T-cell (primary cell): ENCODE measurements at places on chromosomes 12 and 14.
A peak's percentile ranks its signal among the peaks of the same experiment; 100 is the strongest.

DNA sequence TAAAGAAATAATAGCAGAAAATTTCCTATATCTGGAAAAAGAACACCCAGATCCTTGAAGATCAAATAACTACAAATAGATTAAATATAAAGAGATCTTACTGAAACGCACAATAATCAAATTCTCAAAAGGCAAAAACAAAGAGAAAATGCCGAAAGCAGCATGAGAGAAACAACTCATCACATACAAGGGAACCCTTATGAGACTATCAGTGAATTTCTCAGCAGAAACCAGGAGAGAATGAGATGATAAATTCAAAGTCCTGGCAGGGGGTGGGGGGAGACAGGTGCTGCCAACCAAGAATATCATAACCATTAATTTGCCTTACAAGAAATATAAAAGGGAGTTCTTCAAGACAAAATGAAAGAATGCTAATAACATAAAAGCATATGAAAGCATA, 73.7 kb downstream of the CEP128 start:
- H3K4me3 ChIP-seq: no peak overlapping the region
- no peaks in the 10 kb centered on the region for H3K36me3 ChIP-seq
- no peaks in the 10 kb centered on the region for H3K27me3 ChIP-seq

GRCh38 chr12:12612358-12612757, 682 bp downstream of the CREBL2 start:
- no peaks in the 10 kb centered on the region for H3K36me3 ChIP-seq
- DNase-seq: no peak
- peak overlapping the region; percentile 89 for H3K27ac ChIP-seq
- H3K4me3 ChIP-seq: peak overlapping the region; percentile 72

DNA sequence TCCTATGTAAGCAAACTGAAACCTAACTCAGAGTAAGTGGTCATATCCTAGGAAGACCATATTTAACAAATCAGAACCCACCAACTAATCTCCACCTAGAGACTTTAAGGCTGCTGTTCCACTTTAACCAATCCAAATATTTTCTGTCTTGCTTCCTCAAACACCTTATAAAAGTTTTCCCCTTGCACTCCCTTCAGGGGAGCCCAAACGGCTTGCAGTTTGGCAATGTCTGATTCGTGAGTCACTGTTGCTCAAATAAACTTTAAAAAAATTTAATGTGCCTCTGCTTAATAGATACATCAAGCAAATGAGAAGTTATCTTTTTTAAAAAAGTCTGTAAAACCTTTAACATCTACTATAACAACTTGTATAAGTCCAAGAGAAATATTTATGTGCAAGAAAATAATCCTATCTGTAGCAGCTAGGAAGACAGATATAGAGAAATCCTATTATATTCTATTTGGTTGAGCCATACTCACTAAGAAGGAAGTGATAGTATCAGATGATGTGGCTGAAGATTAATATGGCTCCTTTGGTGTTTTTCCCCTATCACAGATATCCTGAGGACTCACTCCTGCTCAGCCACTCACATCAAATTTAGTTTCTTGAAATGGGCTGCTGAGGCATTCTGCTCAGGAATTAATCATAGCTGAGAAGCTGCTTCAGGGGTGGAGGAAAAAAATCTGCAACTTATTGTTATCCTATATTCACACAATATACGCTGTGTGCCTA, 65.1 kb upstream of the DUSP6 start:
- no peaks in the 10 kb centered on the region for H3K4me1 ChIP-seq
- no peak overlapping the region for H3K27ac ChIP-seq
- H3K4me3 ChIP-seq: no peak overlapping the region
- H3K27me3 ChIP-seq: no peaks in the 10 kb centered on the region

GRCh38 chr12:94815958-94816357, 165.6 kb upstream of the TMCC3 start:
- H3K4me1 ChIP-seq: no peaks in the 10 kb centered on the region
- no peaks in the 10 kb centered on the region for H3K27me3 ChIP-seq
- DNase-seq: no peak
- no peak overlapping the region for H3K27ac ChIP-seq
- no peak overlapping the region for H3K4me3 ChIP-seq

DNA sequence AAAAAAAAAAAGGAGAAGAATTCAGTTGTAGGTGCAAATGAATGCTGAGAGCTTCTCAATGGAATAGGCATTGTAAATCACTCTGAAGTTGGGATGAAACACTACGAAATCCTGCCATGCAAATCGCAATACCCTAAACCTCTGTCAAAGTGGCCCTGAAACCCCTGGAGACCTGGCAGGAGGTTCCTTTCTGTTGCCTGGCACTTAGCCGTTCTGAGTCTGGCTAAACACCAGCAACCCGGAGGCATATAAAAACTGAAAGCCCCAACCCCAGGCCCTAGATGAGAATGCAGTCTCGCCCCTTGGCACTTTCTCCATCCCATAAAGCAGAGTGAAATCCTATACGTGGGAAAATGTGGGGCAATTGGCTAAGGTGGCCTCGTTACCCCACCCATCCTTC, 151.5 kb upstream of the PARP11 start:
- no peak overlapping the region for H3K27ac ChIP-seq
- DNase-seq: no peak
- H3K4me1 ChIP-seq: peaks cover 22% of the 10 kb centered on the region
- no peaks in the 10 kb centered on the region for H3K27me3 ChIP-seq

DNA sequence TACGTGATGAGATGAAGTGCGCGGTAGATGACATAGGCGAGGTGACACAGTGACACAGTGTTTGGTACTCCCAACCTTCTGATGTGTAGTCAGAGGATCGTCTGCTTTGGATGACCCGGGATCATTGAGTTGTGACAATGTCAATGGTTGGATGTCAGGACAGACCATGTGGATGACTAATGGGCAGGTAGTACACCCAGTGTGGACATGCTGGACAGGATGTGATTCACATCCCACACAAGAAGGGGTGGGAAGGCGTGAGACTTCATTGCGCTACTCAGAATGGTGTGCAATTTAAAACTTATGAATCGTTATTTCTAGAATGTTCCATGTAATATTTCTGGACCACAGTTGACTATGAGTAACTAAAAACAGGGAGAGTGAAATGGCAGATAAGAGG, 23.8 kb downstream of the MAP3K9 start:
- no peaks in the 10 kb centered on the region for H3K36me3 ChIP-seq
- DNase-seq: no peak
- peaks cover 9% of the 10 kb centered on the region for H3K4me1 ChIP-seq
- H3K27ac ChIP-seq: no peak overlapping the region
- no peaks in the 10 kb centered on the region for H3K27me3 ChIP-seq

DNA sequence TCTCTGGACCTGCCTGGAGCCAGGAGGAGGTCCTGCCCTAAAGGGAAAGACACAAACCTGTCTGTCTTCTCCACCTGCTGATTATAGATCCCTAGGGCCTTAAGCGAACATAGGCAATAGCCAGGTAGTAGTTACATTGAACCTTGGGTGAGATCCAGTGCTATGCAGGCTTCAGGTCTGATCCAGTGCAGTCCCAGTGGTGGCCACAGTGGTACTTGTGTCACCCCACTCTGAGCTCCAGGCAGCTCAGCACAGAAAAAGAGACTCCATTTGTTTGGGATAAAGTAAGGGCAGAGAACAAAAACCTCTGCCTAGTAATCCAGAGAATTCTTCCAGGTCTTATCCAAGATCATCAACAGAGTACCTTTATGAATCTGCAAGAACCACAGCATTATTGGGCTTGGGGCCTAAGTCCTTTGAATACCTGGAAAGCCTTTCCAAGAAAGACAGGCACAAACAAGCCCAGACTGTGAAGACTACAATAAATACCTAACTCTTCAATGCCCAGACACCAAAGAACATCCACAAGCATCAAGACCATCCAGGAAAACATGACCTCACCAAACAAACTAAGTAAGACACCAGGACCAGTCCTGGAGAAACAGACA, 60.4 kb upstream of the KTN1 start:
- H3K27ac ChIP-seq: no peak overlapping the region
- DNase-seq: no peak
- no peaks in the 10 kb centered on the region for H3K36me3 ChIP-seq
- no peak overlapping the region for H3K4me3 ChIP-seq

DNA sequence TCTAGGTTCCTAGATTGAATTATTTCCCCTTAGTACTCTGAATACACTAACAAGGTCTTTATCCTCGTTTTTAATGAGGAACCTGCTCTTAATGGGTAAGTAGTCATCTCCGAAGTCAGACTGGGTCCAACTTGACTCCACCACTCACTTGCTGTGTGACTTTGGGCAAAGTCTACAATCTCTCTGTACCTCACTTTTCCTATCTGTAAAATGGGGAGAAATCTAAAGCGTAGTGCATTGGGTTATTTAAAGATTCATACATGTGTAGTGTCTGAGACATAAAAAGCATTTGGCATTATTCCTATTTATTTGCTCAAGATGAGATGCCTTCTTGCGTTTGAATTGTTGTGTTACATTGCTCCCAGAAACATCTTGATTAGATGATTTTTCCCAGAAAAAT, 51.5 kb downstream of the GTF2A1 start:
- peaks cover 8% of the 10 kb centered on the region for H3K4me1 ChIP-seq
- peak overlapping the region; percentile 80 for H3K27ac ChIP-seq
- no peaks in the 10 kb centered on the region for H3K27me3 ChIP-seq
- H3K36me3 ChIP-seq: no peaks in the 10 kb centered on the region

GRCh38 chr12:24591715-24592440, 357.0 kb downstream of the BCAT1 start:
- no peaks in the 10 kb centered on the region for H3K4me1 ChIP-seq
- no peaks in the 10 kb centered on the region for H3K27me3 ChIP-seq
- DNase-seq: no peak
- H3K4me3 ChIP-seq: no peak overlapping the region
- no peaks in the 10 kb centered on the region for H3K36me3 ChIP-seq

DNA sequence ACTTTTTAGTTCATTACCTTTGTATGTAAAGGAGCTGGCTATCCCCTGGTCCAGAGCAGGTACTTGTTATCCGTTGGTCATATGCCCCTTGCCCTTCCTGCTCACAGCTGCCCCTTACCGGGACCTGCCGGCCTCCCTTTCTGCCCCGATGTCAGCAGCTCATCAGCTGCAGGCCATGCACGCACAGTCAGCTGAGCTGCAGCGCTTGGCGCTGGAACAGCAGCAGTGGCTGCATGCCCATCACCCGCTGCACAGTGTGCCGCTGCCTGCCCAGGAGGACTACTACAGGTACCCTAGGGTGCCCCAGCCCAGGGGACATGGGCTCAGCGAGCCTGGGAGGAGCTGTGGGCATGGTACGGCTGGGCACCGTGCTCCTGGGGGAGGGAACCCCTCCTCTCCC, 2.3 kb upstream of the RNU7-1 start:
- no peak for DNase-seq
- H3K4me3 ChIP-seq: no peak overlapping the region
- no peaks in the 10 kb centered on the region for H3K27me3 ChIP-seq
- peaks cover 8% of the 10 kb centered on the region for H3K36me3 ChIP-seq

GRCh38 chr12:3620856-3621255, 129.9 kb downstream of the PRMT8 start:
- H3K27ac ChIP-seq: no peak overlapping the region
- no peaks in the 10 kb centered on the region for H3K4me1 ChIP-seq
- H3K4me3 ChIP-seq: no peak overlapping the region
- no peaks in the 10 kb centered on the region for H3K27me3 ChIP-seq

- H3K27me3 ChIP-seq: peaks cover 23% of the 10 kb centered on the region
- H3K36me3 ChIP-seq: no peaks in the 10 kb centered on the region
- H3K27ac ChIP-seq: no peak overlapping the region
- H3K4me3 ChIP-seq: no peak overlapping the region
Observed at GRCh38 chr12:3250576-3250975, 173.4 kb downstream of the TSPAN9 start.

GRCh38 chr12:20946732-20947131, 136.2 kb downstream of the SLCO1B3 start:
- no peaks in the 10 kb centered on the region for H3K4me1 ChIP-seq
- no peaks in the 10 kb centered on the region for H3K27me3 ChIP-seq
- no peak overlapping the region for H3K4me3 ChIP-seq

- H3K27ac ChIP-seq: peak overlapping the region; percentile 4
- no peak for DNase-seq
- H3K27me3 ChIP-seq: no peaks in the 10 kb centered on the region
- peaks cover 34% of the 10 kb centered on the region for H3K4me1 ChIP-seq
- H3K4me3 ChIP-seq: peak overlapping the region; percentile 96
Observed at GRCh38 chr12:131928080-131928710, 881 bp upstream of the PUS1 start.

DNA sequence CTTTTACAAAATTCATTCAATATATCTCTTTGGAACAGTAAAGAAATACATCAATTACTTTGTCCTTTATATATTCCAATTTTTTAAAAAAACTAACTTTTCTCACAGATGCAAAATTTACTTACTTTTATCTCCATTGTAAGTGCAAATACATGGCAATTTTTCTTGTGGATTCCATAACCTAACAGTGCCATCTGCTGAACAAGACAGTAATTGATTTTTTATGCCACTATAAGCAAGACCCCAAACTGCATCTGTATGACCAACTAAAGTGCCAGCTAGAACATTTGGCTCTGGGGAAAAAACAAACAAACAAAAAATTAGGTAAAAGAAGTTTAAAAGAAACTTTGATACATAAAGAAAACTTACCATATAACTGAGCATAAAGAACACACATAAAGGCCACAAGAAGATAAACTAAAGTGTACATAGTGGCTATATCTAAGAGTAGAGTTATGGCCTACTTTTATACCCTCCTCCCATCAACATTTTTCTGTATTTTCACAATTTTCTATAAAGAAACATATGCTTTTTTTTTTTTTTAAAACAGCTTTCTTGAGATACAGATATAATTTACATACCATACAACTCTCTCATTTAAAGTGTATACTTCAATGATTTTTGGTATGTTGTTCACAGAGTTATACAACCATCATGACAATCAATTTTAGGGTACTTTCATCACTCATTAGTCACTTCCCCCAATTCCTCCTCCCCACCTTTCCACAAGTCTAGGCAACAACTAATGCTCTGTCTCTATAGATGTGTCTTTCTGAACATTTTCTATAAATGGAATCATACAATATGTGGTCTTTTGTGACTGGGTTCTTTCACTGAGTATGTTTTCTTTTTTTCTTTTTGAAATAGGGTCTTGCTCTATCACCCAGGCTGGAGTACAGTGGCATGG, 32.6 kb downstream of the COCH start:
- H3K27ac ChIP-seq: no peak overlapping the region
- H3K27me3 ChIP-seq: no peaks in the 10 kb centered on the region
- peaks cover 36% of the 10 kb centered on the region for H3K36me3 ChIP-seq
- H3K4me1 ChIP-seq: no peaks in the 10 kb centered on the region
- no peak overlapping the region for H3K4me3 ChIP-seq

DNA sequence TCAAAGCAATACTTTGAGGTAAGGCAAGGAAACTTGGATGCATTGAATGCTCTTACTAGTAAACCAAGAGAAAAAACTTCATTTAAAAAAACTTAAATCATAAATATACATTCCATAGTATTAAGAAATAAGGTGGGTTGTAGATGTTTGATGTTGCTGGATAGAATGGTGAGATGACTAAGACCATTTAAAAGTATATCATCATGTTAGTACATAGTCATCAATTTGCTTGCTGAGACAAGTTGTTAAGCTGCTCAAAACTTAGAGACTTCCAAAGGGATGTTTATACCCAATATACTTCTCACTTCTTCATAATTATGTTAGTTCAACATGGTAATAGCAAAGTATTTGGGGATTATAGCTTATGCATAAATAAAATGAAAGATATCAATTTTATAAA, 675.5 kb upstream of the MGAT4C start:
- no peak for DNase-seq
- no peaks in the 10 kb centered on the region for H3K4me1 ChIP-seq
- H3K27ac ChIP-seq: no peak overlapping the region
- no peak overlapping the region for H3K4me3 ChIP-seq
- H3K27me3 ChIP-seq: no peaks in the 10 kb centered on the region

- no peak overlapping the region for H3K27ac ChIP-seq
- DNase-seq: no peak
- H3K4me3 ChIP-seq: no peak overlapping the region
Observed at GRCh38 chr12:99387661-99388060, 259.9 kb upstream of the GARIN6 start.
